Activated CD4-positive, alpha-beta T cell treated with anti-CD3 and anti-CD28 coated beads for 1 hour (primary cell): ENCODE measurements at places on chromosomes 16 and 17.

- peak; percentile 7 for DNase-seq
Measured at GRCh38 chr17:42284566-42284965, 3.7 kb upstream of the STAT5A start.

GRCh38 chr17:81468111-81468769 lies 44.4 kb downstream of the ACTG1 start:
- DNase-seq: no peak

- no peak for DNase-seq
Measured at GRCh38 chr16:28092721-28093384, 29.3 kb upstream of the GSG1L start.

GRCh38 chr16:8782673-8783072 lies 14.8 kb downstream of the TMEM186 start:
- DNase-seq: no peak

DNA sequence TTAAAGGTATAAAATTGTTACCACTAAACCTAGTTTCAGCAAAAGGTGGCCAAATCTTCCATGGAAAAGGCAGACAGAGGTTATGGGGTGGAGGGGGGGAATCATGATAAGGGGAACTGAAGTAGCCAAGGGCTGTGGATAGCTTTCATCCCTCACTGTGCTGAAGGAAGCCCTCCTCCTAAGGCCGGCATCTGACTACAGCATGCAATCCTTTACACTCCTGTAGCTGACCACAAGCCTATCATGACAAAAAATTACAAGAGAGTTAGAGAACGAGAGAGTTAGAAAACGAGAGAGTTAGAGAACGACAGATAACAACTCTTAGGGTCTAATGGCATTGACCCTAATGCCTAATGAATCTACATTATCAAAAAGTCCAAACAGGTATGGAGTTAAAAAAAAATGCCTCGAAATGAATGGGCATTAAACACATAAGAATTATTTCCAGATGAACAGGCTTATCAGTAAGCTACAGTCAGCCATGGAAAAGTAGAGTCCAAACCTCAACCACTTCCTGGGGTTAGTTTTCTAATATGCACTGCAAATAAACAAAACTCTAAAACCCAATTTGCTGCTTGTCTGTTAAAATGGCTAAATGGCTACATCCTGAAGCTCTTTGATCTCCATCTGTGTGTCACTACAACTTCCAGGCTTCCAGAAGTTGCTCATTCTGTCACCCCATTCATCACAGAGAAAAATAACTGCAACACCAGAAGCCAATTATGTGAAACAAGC lies 29.7 kb downstream of the DUSP14 start:
- no peak for DNase-seq

DNA sequence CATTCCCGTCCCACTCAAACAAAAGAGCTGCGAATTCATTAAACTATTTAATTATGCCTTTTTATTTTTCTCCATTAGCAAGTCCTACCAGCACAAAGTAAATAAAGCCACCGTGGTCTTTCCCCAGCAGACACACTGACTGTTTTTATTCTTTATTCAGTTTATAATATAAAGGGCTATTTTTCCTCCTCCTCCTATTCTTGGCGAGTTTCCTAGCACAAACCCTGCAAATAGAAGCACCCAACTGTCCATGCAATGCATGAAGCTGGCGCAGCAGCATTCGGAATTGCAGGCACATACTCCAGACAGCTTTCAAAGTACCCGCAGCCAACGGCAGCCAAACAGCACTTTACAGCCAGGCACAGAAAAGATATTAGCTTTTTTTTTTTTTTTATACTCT lies 583.4 kb upstream of the PSMD7 start:
- no peak for DNase-seq

GRCh38 chr17:29291163-29291752 lies 2.7 kb downstream of the NUFIP2 start:
- DNase-seq: no peak

DNA sequence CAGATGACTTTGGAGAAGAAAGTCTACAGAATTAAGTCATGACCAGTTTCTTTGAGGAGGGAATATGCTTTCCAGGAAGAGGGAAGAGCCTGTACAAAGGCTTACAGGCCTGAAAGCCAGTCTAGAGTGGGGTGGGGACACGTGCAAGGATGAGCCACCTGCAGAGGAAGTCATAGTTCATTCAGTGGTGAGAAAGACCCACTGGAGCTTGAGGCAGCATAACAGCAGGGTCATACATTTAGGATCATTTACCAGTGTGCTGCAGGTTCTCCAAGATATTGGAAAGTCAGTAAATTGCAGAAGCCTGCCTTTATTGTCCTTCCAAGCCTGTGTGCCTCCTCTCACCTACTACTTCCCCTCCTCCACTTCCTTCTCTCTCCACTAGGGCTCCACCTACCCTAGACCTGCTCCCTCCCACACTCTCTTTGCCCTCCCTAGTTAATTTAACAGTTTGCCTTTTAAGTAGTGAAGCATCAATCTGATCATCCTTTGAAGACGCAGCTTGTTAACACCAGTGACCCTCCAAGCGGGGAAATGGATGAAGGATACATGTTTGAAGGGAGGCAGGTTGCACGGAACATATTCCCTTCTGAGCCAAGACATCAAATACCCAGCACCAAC lies 40.2 kb downstream of the CDRT15 start:
- DNase-seq: no peak

DNA sequence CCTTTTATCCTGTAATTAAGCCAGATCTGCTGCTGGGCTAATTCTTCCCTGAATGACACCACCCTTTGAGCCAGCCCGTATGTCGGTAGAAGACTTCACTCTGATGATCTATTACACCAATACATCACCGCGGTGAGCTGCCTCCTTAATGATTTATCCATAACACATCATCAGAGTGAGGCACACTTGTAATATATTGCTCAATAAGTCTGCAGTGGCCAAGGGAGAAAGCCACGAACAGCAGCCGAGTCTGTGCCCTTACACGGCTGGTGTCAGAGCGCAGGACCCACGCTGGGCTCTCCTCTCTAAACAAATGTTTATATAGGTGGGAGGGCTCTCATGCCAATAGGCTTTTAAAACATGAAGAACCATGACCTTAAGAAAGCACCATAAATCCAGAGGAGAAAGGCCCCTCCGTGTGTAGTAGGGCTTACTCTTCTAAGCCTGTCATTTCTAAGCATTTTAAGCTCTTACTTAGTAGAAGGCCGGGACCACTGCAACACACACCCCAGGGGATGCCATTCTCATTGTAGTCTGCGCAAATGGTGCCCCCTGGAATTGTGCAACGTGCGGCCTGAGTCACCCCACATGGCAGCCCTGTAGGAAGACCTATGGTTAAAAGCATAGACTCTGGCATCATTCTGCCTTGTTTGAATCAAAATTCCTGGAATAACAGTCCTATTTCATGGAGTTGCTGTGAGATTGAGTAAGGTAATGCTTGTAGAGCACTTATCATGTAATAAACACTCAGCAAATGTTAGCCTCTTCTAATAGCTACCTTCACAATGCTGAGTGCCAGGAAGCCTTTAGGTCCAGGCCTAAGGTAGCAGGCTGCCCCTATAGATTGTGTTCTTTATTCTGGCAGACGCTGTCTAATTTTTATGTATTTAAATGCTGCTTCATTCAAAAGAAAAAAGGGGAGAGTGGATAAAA lies 26.1 kb downstream of the MRPS23 start:
- DNase-seq: no peak

DNA sequence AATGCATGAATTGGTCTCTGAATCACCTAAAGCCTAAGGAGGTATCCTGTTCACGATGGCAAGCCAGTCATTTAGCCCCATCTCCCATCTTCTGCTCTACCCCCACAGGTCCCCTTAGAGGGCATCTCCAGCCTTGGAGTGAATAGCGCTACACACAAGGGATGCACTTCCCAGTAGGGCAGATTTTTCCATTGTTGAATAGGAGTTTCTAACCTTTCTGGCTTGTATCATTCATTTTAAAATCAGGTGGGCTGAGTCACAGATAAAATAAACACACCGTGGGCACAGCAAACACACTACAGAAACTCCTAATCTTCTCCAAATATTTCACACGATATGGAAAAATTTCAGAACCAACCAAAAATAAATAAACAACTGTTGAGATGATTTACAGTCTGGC lies 201.2 kb upstream of the NOG start:
- no peak for DNase-seq

GRCh38 chr16:72210072-72210471 lies 38.1 kb upstream of the PMFBP1 start:
- no peak for DNase-seq

GRCh38 chr17:17039911-17040310 lies 2.3 kb upstream of the MPRIP start:
- no peak for DNase-seq

GRCh38 chr17:7445619-7445968 lies 733 bp downstream of the CHRNB1 start:
- DNase-seq: no peak

- no peak for DNase-seq
Measured at GRCh38 chr17:55546991-55547664, 35.9 kb upstream of the SMIM36 start.

DNA sequence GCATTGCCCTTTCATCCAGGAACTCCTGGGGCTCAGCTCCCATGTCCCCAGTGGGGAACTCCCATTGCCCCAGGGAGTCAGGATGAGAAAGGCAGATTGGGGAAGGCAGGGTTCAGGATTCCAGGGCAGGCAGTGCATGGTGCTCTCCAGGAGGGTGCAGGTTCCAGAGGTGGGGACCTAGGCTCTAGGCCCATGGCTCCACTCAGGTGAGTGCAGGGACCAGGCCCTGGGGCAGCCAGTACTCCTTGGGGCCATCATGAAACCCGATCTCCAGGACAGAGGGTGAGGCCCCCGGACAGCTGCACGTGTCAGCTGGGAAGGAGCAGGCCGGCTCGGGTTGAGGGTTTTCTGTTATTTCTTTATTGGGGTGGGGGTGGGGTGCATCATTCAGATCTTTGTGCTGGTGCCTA lies 1.3 kb upstream of the MTSS2 start:
- DNase-seq: no peak

DNA sequence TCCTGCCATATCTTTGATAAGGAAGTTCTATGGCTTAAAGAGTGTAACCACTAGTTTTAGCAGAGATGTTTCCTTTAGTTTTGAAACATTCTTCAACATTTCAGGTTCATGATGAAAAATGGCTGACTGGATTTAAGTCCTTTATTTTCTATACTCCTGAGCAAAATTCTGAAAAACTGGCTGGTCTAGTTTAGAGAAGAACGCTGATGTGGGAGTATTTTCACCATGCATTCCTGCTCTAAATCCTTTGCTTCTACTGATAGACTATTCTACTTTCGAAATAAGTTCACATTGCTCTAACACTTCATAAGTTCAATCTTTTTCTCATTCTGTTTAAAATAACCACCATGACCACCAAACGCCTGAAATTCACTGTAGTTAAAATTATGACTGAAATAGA lies 281.9 kb downstream of the FTO start:
- DNase-seq: no peak

DNA sequence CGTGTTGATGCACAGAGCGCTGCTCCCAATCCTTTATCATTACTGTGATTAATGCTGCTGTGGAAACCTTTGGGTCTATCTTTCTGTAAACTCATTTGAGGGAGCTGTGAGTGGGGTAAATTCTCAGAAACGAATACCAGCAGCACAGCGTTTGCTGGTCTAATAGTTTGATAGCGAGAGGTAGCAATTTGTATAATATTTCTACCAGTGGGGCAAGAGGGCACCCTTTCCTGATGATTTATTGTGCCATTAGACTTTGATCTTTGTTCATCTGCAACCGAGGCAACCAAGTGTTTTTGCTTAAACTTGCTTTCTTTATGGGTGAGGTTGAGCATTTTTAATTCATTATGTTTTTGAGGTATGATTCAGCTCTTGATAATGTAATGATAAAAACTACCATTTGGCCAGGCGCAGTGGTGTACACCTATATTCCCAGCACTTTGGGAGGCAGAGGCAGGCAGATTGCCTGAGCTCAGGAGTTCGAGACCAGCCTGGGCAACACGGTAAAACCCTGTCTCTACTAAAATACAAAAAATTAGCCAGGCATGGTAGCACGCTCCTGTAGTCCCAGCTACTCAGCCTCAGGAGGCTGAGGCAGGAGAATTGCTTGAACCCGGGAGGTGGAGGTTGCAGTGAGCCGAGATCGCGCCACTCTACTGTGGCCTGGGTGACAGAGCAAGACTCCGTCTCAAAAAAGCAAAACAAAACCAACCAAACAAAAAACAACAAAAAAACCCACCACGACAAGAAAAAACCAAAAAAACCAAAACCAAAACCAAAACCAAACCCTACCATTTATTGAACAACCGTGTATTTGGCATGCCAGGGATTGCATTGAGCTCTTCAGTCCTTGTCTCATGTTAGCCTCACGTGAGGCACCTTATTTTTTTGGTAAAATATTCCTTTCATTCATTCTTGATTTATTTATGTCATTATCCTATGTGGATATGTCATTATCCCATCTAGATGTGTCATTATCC lies 81.5 kb downstream of the PLCG2 start:
- no peak for DNase-seq

GRCh38 chr16:11806721-11807120 lies 9.7 kb upstream of the ZC3H7A start:
- DNase-seq: no peak

DNA sequence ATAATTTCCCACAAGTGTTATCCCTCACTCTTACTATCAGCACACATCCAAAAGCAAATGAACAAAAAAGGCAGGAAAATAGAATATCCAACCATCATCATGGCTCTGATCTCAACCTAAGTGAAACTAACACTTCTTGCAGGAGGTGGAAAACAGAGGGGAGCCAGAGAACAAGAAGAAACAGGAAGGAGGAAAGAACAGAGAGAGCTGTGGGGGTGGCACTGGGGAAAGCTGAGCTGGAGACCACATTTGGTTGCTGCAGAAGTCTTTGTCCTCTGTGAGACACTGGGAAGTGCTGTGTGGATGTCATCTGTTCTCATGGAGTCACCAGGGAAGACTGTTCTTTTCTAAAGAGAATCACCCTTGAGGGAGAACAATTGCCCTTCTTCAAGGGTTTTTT lies 34.7 kb downstream of the GRB7 start:
- DNase-seq: no peak

DNA sequence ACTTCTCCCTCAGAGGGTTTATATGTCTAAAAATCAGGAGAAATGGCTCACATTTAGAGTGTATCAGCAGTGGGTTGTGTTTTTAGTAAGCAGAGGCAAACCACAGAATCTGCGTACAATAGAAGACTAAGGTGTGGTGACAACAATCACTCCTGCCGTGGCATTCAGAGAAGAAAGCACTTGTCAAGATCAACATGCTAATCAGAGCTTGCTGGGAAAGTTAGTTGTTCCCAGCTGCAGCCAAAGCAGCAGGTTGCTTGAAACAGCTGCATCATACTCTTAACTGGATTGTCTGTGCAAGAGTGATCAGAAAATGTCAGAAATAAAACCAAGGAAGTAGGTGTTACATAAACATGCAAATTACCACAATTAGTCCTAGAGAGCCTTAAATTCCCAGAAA lies 616.4 kb downstream of the CDH8 start:
- no peak for DNase-seq
